ENCODE measurements at places on chromosomes 11 and 22.

- DNase-seq: no peak
Measured at GRCh38 chr11:86802601-86803051, 2.3 kb downstream of the PRSS23 start.

DNA sequence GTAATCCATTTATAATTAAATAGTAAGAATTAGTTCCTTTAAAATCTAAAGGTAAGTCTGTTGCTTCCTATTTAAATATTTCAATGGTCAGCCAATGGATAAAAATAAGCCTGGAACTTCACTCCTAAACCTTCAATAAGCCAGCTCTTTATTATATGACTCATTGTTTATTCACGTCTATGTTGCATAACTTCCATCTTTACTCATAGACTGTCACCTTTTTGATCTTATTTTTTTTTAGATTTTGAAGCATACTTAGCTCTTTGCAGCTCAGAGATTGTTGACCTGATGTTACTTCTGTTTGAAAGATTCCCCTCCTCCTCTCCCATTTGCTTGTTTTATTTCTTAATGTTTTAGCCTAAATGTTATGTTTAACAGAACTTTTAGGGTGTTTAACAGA is 1571.2 kb upstream of the RAG2 start:
- no peak for DNase-seq

DNA sequence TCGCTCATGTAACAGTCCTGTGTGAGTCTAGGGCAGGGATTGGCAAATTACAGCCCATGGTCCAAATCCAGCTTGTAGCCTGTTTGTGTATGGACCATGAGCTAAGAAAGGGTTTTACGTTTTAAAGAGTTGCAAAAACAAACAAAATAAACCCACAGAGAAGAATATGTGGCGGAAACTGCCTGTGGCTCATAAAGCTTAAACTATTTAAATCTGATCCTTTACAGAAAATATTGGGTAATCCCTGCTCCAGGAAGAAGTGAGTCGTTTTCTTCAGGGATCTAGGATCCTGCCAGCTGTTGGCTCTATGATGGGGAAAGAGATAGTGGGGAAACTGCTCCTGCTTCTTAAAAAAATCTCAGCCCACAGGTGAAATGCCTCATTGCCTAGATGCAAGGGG is 3.4 kb upstream of the OR6Q1 start:
- DNase-seq: no peak

- DNase-seq: peak; percentile 45
Measured at GRCh38 chr11:19311308-19312030, 70.7 kb upstream of the E2F8 start.

GRCh38 chr11:6733326-6734275 is 38.2 kb downstream of the OR2AG2 start:
- DNase-seq: no peak

GRCh38 chr22:39528080-39528661 is 4.4 kb downstream of the RPS19BP1 start:
- no peak for DNase-seq

GRCh38 chr11:35804451-35805040 is 139.3 kb upstream of the LDLRAD3 start:
- DNase-seq: no peak

GRCh38 chr11:71244116-71244810 is 8.1 kb downstream of the SHANK2 start:
- DNase-seq: no peak

GRCh38 chr11:7964873-7965272 is 374 bp downstream of the NLRP10 start:
- no peak for DNase-seq

GRCh38 chr22:26570115-26570514 is 19.8 kb downstream of the TPST2 start:
- no peak for DNase-seq

GRCh38 chr22:40121461-40121860 is 56.3 kb upstream of the TNRC6B start:
- no peak for DNase-seq

GRCh38 chr11:57585301-57585700 is 12.2 kb upstream of the SERPING1 start:
- DNase-seq: no peak

DNA sequence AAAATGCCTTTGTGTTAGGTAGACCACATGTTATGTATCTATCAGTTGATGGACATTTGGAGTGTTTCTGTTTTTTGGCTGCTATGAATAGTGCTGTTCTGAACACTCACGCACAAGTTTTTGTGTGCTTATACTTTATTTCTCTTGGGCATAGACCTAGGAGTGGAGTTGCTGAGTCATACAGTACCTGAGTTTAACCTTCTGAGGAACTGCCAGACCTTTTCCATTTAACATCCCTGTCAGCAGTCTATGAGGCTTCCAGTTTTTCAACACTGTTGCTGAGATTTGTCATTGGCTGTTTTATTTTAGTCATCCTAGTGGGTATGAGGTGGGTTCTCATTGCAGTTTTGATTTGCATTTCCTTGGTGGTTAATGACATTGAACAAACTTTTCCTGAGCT is 4.4 kb downstream of the CTTN start:
- DNase-seq: no peak

DNA sequence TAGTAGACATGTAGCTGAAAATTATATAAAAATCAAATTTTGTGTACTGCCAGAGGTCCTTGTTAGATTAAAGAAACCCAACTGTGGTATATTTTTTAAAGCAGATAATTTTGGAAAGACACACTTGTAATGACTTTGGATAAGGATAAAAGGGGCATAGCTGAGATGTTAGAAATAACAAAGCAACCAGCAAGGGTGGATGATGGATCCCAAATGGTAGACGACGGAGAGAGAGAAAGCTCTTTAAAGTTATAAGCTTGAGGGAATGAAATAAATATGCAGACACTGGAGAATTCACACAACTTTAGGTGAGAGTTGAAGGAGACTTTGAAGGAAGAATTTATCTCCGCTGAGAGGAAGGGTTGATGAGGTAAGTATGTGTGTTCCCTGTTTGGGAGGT is 10.6 kb downstream of the NCAM1 start:
- DNase-seq: no peak

GRCh38 chr22:49904040-49904369 is 14.2 kb downstream of the ALG12 start:
- no peak for DNase-seq

- no peak for DNase-seq
Measured at GRCh38 chr11:130633466-130633865, 185.0 kb downstream of the ADAMTS15 start.

GRCh38 chr11:113242767-113243397 is 71.5 kb upstream of the TTC12 start:
- no peak for DNase-seq

- DNase-seq: no peak
Measured at GRCh38 chr11:17753641-17754040, 19.1 kb downstream of the KCNC1 start.

DNA sequence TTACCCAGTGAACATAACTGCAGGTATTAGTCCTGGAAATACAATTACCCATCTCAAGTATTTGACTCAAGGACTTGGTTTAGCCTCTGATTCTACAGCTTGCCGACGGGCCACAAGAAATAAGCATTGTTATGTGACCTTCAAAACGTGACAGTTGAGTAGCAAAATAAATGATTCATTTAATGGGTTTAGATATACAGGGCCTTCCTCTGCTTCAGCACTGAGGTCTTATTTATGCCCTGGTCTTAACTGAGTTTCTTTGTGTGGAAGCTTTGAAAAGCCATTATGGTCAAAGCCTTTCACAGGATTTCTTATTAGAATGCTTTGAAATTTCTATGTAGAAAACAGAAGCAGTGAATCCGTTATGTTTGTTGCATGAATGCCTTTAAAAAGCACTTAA is 899.2 kb upstream of the API5 start:
- DNase-seq: peak; percentile 1

DNA sequence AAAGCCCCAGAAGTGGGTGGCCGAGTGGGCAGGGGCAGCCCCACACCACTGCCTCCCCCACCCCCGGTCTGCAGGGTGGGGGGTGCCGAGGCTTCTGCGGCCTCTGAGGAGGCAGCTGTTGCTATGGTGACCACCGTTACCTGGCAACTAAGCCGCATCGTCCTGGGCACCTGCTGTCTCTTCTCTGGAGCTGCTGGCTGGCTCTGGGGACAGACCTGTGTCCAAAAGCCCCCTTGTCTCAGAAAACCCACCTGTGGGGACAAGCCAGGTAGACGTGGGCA is 79.9 kb upstream of the PRR5 start:
- DNase-seq: peak; percentile 24

GRCh38 chr11:68099057-68099456 is 22.1 kb downstream of the CHKA start:
- no peak for DNase-seq

GRCh38 chr11:100560606-100561005 is 126.5 kb upstream of the ARHGAP42 start:
- DNase-seq: no peak

DNA sequence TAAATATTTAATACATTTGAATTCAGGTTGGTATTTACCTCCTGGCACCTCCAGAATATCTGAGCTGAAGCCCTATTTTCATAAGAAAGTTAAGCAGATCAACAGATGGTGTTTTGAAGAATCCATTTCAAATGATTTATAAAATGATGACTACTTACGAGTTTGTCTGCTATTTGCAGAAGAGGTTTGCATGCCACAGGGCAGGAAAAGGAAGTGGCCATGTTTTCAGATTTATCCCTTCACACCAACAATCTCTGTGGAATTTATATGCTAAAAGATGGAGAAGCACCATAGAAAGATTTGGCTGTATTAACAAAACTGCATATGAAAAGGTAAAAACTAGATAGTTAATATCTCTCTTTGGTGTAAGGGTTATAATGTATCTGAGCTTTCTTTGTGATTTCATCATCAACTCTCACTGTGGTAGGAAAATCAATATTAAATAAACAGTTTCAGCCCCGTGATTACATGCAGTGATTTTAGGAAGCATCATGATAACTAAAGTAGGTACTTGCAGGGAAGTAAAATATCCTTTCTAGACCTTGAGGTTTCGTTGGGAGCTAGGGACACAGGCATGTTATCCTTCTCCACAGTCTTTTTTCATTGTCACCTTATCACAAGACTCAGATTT is 2.6 kb downstream of the BMAL1 start:
- DNase-seq: no peak

GRCh38 chr22:47356511-47357011 is 594.1 kb downstream of the TBC1D22A start:
- no peak for DNase-seq

GRCh38 chr11:440065-441042 is 1.5 kb downstream of the ANO9 start:
- no peak for DNase-seq

DNA sequence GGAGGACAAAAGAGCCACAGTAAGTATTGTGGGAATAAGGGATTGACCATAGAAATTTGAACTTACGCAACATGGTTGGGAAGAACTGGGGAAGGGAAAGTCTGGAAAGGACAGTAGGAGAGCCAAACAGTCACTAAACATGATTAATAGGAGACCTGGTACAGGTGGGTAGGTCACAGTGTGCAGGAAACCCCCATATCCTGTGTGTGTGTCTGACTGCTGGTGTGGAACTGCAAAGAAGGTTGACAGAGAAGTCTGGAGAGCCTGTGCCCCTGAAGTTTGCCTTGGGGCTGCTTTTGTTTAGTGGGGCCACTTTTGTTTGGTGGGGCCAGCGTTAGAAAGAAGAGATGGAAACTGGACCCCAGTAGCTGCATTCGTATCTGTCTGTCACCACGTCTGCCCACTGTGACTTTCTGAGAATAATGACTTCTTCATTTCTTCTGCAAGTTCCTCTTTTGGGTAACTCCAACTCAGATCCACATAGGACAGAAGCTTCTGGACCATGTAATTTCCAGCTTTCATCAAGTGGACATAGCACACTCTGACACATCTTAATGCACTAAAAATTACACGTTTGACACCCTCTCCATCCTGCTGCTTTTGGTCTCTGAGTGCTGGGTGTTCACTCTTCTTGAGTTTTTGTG is 126.8 kb upstream of the RAG2 start:
- DNase-seq: no peak

DNA sequence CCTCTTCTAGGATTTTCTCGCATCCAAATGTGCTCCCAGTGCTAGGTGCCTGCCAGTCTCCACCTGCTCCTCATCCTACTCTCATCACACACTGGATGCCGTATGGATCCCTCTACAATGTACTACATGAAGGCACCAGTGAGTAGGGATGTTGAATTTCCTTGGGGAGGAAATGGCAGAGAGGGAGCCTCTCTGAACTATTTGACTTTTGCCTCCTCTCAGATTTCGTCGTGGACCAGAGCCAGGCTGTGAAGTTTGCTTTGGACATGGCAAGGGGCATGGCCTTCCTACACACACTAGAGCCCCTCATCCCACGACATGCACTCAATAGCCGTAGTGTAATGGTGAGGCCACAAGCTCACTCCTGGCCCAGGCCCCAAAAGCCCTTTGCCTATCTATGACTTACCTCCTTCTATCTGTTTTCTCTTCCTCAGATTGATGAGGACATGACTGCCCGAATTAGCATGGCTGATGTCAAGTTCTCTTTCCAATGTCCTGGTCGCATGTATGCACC is 2.5 kb downstream of the TAF10 start:
- DNase-seq: no peak

DNA sequence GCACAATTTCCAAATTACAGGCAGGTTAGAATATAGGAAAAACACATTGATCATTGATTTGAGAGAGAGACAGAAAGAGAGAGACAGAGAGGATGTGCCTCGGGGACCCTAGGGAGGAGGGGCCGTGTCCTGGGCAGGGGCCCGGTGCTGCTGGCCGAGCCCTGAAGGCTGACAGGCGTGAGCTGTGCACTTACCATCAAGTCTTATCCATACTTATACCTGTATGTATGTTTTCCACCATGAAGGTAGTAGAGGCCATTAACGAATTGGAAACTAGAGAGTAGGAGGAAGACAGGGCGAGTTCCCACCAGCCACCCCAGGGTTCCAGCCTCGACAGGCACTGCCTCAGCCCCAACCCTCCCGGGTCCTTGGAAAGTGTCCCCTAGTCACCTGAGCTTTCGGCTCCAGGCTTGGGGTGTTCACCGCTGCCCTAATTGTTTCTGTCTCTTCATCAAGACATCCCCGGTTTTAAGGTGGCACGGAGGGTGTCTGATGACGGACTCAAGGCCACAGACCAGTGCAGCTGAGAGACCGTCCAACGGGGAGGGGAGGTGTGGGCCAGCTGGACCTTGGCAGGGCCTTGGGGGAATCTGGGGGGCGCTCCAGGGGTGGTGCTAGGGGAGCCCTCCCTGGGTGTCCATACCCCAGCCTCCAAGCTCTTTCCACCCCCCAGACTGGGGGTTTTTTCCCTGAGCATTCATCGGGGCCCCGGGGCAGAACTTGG is 431.3 kb downstream of the TBC1D22A start:
- no peak for DNase-seq

DNA sequence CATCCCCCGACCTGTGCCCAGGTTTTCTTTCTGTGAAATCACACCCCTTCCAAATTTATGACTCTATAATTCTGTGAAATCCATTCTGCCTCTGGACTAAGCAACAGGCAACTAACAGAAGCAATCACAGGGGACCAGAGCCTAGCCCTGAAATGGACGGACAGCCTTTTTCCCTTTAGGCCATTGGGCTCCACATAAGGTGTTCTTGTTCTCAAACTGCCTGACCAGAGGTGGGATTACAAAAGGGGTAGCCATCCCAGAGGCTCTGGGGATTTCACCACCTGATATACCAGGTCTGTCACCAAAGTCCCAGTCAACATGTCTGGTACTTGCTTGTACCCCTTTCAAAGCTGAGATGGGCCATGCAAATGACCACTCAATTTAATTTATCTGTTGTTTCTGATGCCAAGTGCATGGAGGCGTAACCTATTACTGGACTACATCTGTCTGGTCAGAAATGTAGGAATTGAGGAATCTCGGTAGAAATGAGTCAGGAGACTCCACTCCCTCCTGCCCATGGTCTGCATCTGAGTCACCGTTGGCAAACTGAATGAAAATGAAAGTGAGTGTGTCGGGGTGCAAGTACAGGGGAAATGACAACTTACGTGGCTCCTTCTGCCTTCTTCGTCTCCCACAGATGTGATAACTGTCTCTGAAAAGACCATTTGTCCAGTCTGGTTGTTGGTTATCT is 10.2 kb downstream of the DKK3 start:
- DNase-seq: no peak
